ENCODE measurements at places on chromosomes 1 and 21.

DNA sequence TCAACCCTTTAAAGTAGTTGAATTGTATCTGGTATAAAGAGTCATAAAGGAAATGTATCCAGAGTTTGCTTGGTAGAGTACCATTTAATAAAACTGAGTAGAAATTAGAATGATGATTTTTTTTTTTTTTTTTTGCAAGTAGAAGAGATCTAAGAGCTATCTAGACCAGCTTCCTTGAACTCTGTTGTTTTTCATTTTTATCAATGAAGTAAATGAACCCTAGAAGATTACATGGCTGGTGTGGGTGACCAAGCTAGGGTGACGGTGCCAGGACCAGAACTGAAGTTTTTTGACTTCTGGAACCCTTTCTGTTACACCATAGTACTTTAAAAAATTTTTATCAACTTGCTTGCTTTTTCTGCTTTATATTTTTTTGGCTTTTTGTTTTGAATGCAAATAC, 36.9 kb downstream of the MACO1 start:
- DNase-seq = no peak

- DNase-seq = no peak
Measured at GRCh38 chr1:237998581-237998980, 107.9 kb upstream of the ZP4 start.

GRCh38 chr1:225851805-225852204, 30.4 kb downstream of the TMEM63A start:
- DNase-seq = no peak

DNA sequence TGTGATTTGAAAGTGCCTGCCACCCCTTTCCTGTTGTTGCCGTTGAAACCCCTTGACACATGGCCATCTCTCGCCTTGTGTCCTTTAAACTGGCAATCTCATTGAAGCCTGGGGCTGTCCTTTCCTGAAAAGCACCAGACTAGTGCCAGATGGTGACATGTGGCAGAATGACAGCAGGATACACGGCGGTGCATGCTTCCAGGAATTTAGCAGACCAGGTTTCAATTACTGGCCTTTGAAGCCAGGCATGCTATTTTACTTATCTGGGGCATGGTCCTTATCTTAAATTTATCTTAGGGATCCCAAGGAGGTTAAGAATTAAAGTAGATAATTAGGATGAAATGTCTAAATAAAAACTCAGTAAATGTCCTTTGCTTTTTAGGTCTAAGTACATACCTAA, 15.2 kb downstream of the PLPPR4 start:
- DNase-seq = no peak

DNA sequence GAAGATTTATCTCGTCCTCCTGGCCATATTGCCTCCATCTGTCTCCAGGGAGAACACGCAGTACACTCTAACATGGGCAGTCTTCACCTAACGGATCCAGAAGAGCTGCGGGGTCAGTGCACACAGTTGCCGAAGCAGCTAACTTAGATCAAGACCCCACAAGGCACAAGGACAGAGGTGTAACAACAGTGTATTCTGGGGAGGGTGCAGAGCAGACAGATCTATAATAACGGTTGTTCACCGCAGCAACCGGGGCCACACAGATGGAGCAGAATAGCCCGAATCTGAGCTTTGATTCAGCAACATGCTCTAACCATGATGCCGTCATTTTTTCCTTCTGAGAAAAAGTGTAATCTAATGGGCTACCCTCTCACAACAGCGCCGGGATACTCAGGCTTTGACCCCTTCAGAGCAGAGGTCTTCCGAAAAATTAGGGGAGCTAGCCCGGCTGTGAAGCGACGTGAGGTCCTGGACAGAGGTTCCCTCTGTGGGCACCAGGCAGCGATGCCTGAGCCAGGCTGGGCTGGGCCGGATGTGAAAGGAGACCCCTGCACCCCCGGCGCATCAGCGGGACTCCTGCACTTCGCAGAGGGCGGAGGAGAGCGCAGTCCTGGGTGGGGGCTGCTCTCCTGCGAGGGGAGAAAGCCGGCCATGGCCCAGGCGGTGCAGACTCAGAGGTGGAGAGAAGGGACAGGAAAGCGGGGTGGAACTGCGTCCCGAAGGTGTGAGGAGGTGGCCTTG, 57.5 kb downstream of the BCL9 start:
- DNase-seq = peak; percentile 49

DNA sequence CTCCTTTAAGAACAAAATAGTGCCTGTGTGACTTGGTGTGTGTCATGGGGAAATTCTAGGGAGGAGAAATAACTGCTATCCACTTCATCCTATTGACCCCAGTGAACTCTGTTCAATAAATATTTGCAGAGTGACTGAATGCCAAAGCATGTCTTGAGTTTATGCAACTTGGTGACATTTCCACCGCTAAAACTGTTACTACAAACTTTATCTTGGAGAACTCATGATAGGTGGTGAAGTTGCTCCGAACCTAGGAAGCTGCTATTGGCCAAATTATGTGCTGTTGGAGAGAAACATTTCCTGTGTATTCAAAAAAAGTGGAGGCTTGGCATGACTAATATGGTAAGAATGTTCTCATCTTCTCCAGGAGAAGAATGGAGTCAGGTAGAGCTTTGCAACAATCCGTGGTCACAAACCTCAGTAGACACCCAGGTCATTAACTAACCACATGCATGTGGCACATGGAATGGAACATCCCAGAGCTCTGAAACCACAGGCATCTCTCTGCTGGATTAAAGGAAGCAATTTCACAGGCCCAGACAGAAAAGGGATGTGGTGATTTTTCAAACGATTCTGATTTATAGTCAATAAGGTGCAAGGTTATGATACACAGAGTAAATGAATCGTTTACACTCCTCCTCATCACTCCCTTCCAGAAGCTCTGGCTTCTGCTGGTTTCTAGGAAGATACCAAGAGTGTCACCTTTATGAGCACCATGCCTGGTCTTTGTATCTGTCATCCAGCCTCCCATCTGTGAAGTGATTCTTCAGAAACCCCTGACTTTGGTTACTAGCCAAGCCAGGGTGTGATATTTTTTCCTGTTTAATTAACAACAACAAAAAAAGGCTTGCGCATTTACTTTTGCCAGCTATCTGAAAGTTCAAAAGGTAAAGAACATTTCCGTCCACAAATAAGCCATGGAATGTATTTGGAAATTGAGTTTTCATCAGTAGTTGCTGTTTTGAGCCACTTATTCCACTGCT, 361.1 kb downstream of the TGFB2 start:
- no peak for DNase-seq

GRCh38 chr1:215905493-215906115, 338.5 kb downstream of the KCTD3 start:
- DNase-seq = no peak

DNA sequence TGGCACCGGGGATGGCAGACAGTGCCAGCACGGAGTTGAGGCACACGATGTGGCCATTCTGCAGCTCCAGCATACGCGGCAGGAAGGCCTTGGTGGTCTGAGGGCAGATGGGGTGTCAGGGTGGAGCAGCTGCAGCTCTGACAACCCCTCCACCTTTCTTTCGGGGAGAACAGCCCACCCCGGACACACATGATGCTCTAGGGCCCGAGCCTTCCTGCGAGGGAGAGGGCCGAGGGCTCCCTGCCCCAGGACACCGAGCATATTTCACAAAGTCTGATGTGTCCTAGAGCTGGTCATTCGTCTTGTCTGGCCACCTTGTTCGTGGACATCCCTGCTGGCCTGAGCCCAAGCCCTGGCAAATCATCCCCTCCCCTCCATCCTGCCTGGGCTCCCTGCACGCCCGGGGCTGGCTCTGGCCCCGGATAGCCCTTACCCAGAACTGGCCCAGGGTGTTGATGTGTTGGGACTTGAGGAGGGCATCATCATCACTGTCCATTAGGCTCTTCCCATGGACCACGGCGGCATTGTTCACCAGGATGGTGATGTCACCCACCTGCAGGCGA, 39.1 kb downstream of the DHRS3 start:
- no peak for DNase-seq

DNA sequence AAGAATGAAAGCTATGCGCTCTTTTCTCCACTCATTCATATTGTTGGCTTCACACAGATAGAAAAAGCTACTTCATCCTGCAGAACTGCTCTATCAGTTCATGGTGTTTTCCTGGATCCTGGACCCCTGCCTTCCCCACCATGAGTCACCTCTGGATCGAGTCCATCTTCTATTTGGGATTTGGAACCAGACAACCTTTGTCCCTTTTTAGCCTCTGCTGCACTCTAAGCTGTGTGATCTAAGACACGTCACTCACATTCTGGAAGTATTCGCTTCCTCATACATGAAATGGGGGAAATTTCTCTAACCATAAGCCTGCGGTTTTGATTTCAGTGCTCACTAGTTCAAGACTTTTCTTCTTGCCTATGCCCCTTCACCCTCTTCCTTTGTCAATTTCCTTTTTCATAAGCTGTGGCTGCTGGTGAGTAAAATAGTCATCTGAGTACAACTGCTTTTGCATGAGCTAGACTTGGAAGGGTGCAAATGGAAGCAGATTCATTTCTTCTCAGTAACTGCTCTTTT, 14.1 kb upstream of the DEGS1 start:
- DNase-seq = no peak

DNA sequence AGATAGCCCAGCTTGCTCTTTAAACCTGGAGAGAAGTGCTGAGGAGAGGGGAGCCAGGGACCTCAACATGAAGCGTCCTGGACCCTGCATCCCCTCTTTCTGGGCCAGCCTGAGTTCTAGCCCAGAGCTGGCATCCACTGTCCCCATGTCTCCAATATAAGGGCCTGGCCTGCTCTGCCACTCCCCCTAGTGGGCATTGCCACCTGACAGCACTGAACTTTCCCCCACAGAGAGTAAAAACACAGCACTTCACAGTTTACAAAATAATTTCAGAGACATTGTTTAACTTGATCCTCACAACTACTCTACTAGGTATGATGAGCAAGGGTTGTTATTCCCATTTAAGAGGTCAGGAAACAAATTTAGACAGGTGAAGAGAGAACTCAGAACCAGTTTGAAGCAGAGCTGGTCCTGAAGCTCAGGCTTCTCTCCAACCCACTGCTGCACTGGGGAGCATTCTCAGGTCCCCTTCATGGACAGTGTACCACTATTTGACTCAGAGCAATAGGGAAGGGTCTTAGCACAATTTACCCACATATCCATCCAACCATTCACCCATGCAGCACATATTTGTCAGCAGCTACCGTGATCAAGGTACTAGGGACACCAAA, 151.2 kb downstream of the DMRTA2 start:
- DNase-seq = peak; percentile 13

GRCh38 chr1:171082606-171083005, 8.1 kb upstream of the FMO3 start:
- DNase-seq = no peak

- no peak for DNase-seq
Measured at GRCh38 chr1:16218014-16218673, 5.7 kb upstream of the ARHGEF19 start.

DNA sequence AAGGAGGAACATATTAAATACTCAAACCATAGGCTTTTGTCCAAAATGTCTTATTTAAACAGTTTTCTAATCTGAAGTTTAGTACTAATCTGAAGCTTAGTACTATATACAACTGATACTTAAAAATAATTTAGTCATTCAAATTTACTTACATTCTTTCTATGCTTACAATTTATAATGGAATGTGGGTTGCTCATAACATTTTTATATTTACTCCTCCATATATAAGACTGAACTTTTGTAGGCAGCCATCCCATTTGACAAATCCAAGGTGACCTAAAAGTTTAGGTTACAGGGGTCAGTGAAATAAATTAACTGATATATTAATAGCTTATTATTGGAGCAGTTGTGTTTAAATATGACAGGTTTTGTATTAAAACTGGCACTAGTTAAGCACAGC, 570.6 kb downstream of the DPYD start:
- no peak for DNase-seq

DNA sequence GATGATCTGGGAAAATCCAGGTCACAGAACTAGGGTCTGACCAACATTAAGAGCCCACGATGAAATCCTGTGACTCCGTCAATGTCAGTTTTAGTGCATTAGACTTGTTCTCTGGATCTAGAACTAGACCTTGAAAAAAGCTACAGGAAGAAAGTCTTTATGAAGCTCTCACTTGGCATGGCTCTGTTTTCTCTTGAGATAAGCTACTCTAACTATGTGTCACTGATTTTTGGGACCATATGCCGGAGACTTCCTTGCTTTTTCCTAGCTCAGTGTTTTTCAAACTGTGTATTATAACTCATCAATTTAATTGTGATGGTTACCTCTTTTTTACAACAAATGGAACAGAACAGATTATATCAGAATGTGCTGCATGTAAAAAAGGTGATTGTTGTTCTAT, 379.7 kb upstream of the DAB1 start:
- no peak for DNase-seq

GRCh38 chr21:35658242-35658641, 402.1 kb downstream of the SETD4 start:
- DNase-seq = no peak

- DNase-seq = no peak
Measured at GRCh38 chr1:155035936-155036335, 2.3 kb downstream of the DCST1 start.

DNA sequence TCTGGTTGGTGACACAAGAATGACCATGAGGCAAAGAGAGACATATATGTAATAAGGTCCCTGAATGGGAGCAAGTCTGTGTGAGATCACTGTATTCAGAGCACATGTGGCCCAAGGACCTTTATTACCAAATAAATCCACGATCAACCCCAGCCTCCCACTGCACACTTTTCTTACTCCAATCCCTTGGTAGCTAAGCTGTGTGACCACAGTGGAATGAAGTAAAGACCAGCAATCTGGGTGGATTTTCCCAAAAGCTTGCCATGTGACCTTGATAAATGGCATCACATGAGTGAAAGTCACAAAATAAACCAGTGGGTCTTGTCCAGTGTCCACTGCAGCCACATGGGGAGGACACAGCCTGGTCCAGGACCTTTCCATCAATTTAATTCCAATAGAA, 36.7 kb upstream of the TLR5 start:
- no peak for DNase-seq

- DNase-seq = no peak
Measured at GRCh38 chr1:237794071-237794470, 96.7 kb downstream of the ZP4 start.

DNA sequence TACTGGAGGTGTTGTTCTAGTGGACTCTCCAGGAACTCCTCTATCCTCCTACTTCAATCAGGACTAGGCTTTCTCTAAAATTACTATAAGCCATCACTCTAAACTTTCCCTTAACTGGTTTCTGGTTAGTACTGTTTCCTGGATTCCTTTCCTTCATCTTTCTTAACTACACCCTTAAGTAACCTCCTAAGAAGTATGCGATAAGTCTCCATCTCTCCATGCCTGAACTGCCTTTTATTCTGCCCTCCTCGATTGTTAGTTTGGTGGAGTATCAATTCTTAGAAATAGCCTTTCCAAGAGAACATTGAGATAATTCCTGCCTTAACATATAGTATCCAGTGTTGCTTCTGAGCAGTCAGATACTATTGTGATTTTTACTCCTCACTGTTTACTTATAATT, 162.9 kb upstream of the PDE4B start:
- DNase-seq = no peak
